ENCODE measurements at places on chromosomes 6 and 20.

GRCh38 chr6:112549749-112550148, 202.6 kb downstream of the RFPL4B start:
- no peak for DNase-seq

DNA sequence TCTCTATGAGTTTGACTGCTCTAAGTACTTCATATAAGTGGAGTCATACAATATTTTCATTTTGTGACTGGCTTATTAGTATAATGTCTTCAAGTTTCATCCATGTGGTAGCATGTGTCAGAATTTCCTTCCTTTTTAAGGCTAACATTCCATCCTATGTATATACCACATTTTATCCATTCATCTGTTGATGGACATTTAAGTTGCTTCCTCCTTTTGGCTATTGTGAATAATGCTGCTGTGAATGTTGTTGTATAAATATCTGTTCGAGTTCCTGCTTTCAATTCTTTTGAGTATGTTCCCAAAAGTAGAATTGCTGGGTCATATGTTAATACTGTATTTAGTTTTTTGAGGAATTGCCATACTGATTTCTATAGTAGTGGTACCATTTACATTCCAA, 79.5 kb downstream of the PTPRA start:
- no peak for DNase-seq

- DNase-seq, result no peak
Measured at GRCh38 chr6:137777687-137778075, 89.4 kb upstream of the TNFAIP3 start.

GRCh38 chr20:49171909-49172308, 16.2 kb downstream of the STAU1 start:
- DNase-seq, result no peak

DNA sequence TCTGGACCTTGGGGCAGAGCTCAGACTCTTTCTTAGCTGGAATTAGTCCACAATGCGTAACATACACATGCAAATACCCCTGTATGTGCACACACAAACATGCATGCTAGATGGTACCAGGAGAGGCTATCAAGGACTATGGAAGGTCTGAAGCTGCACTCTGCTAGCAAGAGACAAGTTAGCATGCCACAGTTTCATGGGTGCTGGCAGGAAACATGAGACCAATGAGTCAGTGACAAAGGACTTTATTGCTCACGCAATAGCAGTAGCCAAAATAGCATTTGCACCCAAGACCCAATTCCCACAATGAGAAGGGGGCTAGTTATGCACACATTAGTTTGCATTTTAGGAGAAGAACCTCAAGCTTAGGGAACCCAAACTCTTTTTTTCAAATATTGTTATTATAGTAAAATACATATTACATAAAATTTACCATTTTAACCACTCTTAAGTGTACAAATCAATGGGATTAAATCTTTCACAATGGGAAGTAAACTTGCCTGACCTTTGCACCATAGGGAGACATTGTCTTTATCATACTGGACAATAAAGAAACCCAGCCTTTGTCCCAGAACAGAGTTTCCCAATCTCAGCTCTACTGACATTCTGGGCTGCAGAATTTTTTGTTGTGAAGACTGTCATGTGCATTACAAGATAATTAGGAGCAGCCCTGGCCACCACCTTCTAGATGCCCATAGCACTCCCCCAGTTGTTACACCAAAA, 69.1 kb downstream of the NRSN1 start:
- DNase-seq, result no peak

- no peak for DNase-seq
Measured at GRCh38 chr6:119446609-119447008, 97.0 kb upstream of the MAN1A1 start.

DNA sequence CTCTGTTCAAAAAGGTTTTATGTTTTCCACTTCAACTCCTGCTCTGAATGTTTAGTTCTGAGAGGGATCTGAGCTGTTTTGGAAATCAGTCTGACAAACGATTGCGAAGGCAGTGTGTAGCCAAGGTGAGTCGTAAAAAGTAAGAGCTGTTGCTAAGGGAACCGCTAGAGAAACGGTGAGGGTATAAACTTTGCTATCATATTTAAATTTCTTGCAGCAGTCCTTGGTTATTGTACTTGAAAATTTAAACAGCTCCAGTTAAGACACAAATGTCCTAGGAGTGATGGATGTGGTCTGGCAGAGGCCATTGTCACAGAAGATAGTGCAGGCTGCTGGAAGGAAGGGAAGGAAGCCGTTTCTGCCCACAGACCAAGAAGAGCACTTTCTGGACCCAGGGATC, 64.9 kb upstream of the CITED2 start:
- DNase-seq, result no peak

GRCh38 chr6:33915134-33915533, 111.3 kb upstream of the MLN start:
- no peak for DNase-seq

- no peak for DNase-seq
Measured at GRCh38 chr6:95784019-95784418, 206.7 kb downstream of the MANEA start.

- DNase-seq, result no peak
Measured at GRCh38 chr6:19440531-19440930, 396.6 kb upstream of the ID4 start.

GRCh38 chr20:63536241-63536977, 767 bp downstream of the PTK6 start:
- DNase-seq, result peak; percentile 70

DNA sequence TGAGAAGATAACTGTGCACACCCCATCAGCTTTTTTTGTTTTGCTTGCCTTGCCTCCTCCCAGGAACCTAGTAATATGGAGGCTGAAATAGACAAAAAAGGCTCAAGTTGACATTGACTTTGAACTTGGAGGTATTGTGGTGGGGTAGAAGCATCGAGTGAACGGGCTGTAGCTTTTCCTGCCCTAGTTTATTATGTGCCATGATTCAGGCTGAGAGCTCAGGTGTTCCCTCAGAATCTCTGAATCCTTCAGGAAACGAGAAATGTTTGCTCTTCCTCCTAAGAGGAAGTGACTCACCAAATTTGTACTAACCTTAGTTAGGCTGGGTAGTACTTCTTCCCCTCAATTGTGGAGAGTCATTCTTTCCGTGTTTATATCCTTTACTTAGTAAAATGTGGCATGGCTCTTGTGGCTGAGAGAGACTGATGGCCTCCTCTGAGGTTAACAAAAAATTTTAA, 98.8 kb downstream of the SASH1 start:
- DNase-seq, result no peak

- no peak for DNase-seq
Measured at GRCh38 chr6:168638468-168639271, 197.7 kb downstream of the SMOC2 start.

DNA sequence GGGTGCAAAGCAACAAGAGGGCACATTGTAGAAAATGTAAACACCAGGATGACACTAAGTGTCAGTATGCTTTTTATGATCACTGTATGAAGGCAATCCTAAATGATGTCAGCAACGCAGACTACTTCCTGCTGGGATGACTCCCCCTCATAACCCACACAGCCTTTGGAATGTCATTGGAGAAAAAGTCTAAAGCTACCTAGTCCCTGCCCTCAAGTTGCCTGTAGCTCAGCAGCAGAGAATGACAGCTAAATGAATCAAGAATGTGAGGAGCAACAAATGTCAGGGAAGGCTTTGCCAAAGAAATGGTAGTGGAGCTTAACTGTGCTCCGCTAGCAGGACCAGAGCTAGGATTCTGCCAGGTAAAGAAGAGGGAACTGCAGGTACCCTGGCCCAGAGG, 555.6 kb downstream of the CD83 start:
- DNase-seq, result no peak

DNA sequence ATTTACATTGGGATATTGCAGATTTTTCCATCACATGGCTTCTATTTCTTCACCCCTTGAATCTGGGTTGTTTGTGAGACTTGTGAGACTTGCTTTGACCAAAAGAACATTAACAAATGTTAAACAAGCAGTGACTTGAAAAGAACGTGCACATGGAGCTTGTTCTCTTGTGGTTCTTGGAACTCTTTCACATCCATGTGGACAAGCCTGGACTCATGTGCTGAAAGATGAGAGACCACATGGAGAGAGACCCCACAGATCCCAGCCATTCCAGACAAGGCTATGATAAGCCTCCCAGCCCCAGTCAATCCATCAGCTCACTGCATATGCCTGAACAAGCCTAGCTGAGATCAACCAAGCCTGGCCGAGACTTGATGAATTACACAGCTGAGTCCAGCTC, 1365.7 kb upstream of the GJE1 start:
- DNase-seq, result no peak

- no peak for DNase-seq
Measured at GRCh38 chr6:3836566-3836965, 12.6 kb upstream of the FAM50B start.

Data from brain pericyte (primary cell).